ENCODE measurements at places on chromosomes 5 and 9. TPM values are rescaled to one million over a fixed set of nuclear protein-coding genes. Genes with fewer than 3 reads are reported as not detected.
A peak's percentile ranks its signal among the peaks of the same experiment; 100 is the strongest.

DNA sequence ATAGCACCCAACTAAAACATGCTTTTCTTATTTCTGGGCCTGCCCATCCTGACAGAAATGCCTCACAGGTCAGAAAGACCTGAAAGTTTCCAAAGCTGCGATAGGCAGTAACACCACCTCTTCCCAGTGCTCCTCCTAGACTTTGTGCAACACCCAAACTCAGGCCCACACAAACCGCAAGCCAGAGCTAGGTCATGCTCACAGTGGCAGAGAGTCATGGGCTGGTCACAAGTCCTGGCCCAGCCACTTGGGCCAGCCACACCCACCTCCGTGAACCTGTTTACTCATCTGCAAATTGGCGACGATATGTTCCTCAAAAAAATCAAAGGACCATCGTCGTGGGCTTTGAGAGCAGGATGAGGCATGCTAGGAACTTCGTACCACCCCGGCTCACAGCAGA is 44.0 kb upstream of the SLC25A51 start:
- DNase-seq, result no peak

DNA sequence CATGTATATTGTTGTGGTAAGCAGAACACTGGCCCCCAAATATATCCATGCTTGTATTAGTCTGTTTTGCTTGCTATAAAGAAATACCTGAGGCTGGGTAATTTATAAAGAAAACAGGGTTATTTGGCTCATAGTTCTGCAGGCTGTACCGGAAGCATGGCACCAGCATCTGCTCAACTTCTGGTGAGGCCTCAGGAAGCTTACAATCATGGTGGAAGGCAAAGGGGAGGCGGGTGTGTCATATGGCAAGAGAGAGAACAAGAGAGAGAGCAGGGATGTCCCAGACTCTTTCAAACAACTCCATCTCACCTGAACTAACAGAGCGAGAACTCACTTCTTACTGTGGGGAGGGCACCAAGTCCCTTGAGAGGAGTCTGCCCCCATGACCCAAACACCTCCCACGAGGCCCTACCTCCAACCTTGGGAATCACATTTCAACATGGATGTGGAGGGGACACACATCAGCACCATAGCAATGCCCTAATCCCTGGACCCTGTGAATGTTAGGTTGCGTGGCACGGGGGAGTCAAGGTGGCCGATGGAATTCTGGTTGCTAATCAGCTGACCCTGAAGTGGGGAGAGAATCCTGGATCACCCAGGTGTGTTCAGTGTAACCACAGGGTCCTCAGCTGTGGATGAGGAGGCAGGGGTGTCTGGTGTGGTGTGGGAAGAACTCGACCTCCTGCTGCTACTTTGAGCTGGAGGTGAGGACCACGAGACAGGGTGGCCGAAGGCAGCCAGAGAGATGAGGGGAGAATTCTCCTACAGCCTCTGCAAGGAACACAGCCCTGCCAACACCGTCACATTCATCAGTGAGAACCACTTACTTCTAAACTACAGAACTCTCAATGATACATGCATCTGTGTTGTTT is 172.8 kb downstream of the AUH start:
- DNase-seq, result no peak

GRCh38 chr5:16792598-16793275 is 143.4 kb downstream of the MYO10 start:
- no peak for DNase-seq

- no peak for DNase-seq
Measured at GRCh38 chr5:181047921-181048320, 7.9 kb downstream of the BTNL9 start.

DNA sequence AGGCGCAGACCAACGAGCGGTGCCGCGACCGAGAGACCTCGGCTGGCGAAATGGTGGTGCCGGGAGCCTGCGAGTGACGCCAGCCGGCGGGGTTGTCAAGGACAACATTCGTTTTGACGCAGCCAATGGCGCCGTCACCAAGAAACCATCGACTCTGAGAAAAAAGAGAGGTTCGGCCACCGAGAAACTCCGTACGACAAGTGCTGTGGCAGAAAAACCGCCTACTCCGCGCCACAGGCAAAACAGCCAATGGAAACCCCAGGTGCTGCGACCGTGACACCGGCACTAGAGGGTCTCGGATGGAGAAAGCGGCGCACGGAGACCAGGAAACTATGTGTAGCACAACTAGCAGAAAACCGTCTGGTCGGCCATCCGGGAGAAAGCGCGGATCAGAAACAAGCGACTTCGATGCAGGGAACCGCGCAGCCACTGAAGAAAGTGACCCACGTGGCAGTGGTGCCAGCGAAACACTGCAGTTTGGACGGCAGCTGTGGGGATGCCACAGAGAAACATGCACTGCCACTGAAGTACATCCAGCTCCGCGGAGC is 88.8 kb downstream of the ANXA2R start:
- peak; percentile 36 for DNase-seq

DNA sequence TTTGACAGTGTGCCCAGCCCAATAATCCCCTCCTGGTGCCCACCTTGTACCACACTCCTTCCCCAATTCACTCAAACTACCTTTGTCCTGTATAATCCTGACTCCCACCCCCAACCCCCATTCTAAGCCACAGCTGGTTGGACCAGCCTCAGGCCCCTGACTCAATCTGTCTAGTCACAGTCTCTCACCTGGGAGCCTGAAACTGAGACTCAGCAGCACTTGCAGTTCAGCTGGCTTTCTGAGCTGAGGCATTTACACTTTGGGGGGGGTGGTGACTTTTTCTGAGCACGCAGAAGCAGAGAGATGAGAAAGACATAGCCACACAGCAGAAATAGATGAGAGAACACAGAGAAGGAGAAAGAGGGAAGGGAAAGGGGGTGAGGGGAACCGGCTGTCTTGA is 247.3 kb downstream of the MAN2A1 start:
- no peak for DNase-seq

- DNase-seq, result no peak
Measured at GRCh38 chr9:121372239-121373010, 2.4 kb upstream of the STOM start.

DNA sequence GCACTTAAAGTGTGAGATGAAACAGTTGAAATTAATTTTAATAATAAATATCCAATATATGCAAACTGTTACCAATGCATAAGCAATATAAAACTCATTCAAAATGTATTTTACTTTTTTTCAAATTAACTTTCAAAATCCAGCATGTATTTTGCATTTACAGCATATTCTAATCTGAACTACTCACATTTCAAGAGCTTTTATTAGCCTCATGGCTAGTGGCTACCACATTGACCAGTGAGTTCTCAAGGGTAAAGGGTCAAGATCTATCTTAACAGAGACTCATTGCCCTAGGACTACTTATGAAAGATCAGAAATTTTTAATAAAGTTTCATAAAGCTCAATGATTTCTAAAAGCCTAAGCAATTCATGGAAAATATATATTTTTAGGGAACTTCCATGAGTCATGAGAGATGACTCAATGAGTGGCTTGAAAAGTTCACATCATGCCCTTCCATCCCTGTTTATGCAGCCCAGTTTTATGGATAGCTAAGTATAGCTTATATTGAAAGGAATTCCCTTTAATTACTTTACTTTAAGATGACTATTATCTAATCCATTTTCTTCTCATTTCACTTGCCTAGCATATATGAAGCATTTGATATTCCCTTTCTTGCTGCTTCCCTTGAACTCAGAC is 608.6 kb downstream of the SLCO4C1 start:
- DNase-seq, result no peak

DNA sequence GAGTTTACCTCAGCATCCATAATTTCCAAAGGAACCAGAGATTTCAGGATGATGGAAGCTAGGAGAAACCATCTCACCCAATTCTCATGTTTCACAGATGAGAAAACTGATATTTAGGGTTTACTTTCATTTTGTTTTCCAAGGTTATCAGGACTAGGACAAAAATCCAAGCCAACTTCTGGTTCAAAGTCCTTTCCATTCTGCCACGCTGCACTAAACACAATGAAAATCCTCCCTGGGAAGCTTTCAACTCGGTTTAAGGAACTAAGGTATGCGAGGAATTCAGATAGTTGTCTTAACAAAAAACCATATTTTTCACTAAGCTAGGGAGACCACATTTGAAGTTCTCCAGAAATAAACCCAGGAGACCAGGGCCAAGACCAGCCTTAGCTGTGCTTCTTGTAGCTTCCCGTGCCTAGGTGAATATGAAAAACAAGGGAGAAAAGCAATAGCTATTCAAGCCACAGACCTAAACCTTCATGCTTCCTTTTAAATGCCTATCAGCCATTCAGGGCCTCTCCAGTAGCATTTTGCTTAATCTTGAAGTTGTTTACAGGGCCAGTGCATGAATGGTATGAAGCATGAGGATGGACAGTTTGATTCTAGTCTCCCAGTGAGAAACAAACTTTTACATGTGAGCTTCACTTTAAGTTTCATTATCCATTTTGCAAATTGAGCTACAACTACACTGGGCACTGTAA is 167.9 kb downstream of the DENND1A start:
- peak; percentile 68 for DNase-seq

GRCh38 chr9:124473310-124473709 is 23.1 kb downstream of the ADGRD2 start:
- no peak for DNase-seq

DNA sequence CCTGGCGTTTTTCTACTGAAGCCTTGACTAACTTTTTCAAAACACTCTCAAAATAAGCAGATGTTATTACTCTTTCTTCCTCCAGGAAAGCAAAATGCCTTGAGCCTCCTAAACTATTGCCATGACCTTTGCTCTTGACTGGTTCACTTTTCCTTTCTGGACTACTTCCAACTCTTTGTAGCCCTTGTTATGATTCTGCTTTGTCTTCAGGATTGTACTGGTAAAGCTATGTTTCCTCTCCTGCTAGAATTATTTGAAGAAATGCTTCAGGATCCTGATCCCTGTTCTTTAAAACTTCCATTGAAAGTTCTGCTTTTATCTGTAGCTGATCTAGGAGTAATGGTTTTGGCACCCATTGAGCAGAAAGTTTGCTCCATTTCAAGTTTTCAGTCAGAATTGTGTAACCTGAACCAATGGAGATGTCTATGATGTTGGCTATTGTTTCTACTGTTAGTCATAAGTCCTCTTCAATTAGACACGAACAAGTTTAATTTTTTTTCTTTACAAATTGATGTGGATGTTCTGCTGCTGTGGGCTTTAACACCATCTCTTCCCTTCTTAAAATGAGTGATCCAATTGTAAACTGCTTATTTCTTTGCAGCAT is 1356.4 kb downstream of the EFNA5 start:
- DNase-seq, result no peak

GRCh38 chr5:116543501-116543900 is 31.1 kb downstream of the SEMA6A start:
- DNase-seq, result no peak

GRCh38 chr9:20111173-20111843 is 322.5 kb upstream of the SLC24A2 start:
- peak; percentile 57 for DNase-seq

DNA sequence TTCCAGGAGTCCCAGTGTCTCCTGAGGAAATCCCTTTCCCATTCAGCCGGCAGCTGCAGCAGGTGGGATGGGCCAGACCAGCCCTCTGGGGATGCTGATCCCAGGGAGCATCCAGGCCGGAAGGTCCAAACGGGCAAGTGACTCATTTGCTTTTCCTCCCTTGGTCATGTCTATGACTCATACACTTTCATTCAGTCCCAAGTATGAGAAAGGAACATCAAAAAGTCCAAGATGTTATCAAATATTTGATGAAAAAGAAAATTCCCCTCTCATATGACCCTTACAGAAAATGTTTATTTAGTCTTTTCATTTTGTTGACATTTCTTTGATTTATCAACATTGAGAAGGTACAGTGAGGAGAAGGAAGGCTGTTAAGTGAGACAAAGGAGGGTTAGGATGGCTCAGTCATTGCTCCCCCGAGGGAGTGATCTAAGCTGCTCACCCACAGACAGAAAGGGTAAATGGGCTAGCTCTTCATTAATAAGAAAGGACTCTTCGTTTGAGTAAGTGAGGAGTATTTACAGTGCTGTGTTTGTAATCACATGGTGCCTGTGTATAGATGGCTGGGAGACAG is 117.6 kb upstream of the ANKRD55 start:
- no peak for DNase-seq

DNA sequence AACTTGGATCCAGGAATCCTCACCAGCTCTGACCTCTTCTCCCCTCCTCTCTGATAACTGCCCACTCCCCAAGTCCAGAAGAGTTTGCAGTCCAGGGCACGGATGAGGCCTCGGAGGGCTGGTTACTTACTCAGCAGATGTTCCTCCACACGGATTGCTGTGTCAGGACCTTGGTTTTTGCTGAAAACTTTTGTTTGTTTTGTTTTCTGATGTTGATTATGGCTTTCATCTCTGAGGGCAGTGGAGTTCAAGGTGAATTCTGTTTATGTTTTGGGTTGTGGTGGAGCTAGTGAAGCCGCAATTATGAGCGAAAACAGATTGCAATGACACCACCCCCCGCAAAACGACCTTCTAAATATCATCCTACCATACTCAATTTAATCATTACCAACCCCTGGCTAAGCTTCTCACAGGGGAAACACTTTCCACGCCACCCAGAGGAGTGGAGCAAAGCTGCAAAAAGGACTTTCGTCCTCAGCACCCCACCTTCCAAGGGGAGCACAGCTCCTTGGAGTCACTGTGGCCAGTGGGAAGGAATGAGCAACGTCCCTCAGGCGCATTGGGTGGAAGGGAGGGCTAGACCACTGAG is 92.7 kb upstream of the SAP30L start:
- no peak for DNase-seq

DNA sequence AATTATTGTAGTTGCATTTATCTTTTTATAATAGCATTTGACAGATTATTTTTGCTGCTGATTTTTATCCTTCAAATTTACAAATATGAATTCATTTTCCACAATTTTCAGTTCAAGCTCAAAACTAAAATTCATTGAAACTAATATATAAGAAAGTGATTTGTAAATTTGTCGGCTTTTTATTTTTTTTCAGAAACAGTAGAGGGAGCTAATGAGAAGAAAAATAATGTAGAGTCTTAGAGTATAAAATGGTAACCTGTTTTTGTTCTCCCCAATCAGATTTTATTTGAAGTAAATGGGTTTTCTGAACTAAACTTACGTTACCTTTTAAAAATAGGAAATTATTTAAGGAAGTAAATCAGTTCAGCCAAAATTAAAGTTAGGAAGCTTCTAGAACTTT is 19.2 kb downstream of the PRRC1 start:
- DNase-seq, result peak; percentile 28

ARL14EPL gene
- polyA plus RNA-seq, result not detected

FOXD4L3 gene
- polyA plus RNA-seq, result not detected

BARHL1 gene
- polyA plus RNA-seq, result not detected

PKD2L2 gene
- not detected for polyA plus RNA-seq

CDH6 gene
- polyA plus RNA-seq, result 0.42 TPM

GPR150 gene
- polyA plus RNA-seq, result 0.47 TPM

YIPF5 gene
- polyA plus RNA-seq, result 22.1 TPM

FRRS1L gene
- polyA plus RNA-seq, result 0.37 TPM

SPINK7 gene
- polyA plus RNA-seq, result not detected

SOWAHA gene
- polyA plus RNA-seq, result not detected

PCDHGA3 gene
- 0.63 TPM for polyA plus RNA-seq

SLC6A18 gene
- not detected for polyA plus RNA-seq
